ENCODE measurements at places on chromosomes 2 and 18.

- DNase-seq: no peak
Measured at GRCh38 chr18:59619816-59620215, 77.4 kb downstream of the CCBE1 start.

DNA sequence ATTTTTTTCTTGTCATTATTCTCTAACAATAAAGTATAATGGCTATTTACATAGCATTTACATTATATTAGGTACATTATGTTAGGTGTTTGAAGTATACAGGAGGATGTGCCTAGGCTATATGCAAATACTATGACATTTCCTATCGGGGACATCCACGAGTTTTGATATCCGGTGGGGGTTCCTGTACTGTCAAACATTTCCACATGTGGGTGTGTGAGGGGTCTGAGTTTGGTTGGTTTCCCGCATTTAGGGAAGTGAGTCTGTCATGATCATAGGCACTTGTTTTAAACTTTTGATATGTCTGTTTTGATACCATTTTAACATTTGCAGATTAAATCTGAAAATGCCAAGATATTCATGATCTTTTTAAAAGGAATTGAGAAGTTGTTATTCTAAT lies 76.0 kb downstream of the CEP192 start:
- DNase-seq: no peak

- no peak for DNase-seq
Measured at GRCh38 chr2:127102521-127103242, 4.3 kb downstream of the BIN1 start.

DNA sequence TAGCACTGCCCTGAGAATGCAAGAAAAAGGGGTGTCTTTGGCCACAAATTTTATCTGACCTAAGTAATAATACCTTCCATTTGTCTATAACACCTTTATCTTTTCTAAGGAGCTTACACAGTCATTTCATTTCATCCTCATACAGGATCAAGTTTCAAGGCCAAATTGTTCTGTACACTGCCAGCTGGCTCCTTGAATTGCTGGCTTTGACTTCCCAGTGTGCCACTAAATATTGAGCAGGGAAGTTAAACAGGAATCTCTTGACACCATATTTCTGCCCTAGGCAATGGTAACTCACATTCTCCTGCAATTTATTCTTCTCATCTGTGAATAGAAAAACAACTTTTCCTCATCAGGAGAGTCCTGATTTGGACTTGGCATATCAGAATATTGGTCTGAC lies 195.1 kb upstream of the LRP1B start:
- no peak for DNase-seq

All from colonic mucosa (tissue), 4 donors.